ENCODE measurements at places on chromosomes 1 and 21. TPM values are rescaled to one million over a fixed set of nuclear protein-coding genes. Genes with fewer than 3 reads are reported as not detected.

GRCh38 chr1:110196917-110197765 lies 13.0 kb upstream of the KCNC4 start:
- DNase-seq = peak; percentile 67

DNA sequence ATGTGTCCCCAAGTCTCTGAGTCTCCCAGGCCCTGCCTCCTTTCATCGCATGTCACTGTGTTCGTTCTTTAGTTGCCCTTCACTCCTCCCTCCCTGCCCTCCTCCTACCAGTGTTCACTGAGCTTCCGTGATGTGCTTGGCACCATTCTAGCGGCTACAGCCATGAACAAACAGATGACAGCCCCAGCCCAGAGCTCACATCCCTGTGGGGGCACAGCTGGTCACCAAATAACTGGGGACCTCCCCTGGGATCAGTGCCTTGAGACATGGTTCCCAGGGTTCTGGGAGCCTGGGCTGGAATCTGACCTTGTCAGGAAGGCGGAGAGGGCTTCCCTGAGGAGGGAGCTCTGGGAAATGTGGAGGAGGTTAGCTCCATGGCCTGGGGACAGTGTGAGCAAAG lies 320.7 kb downstream of the PTPRU start:
- no peak for DNase-seq

PCBP3 gene
- 20.2 TPM for total RNA-seq

- no peak for DNase-seq
Observed at GRCh38 chr1:163397451-163398200, 75.9 kb downstream of the NUF2 start.

DNA sequence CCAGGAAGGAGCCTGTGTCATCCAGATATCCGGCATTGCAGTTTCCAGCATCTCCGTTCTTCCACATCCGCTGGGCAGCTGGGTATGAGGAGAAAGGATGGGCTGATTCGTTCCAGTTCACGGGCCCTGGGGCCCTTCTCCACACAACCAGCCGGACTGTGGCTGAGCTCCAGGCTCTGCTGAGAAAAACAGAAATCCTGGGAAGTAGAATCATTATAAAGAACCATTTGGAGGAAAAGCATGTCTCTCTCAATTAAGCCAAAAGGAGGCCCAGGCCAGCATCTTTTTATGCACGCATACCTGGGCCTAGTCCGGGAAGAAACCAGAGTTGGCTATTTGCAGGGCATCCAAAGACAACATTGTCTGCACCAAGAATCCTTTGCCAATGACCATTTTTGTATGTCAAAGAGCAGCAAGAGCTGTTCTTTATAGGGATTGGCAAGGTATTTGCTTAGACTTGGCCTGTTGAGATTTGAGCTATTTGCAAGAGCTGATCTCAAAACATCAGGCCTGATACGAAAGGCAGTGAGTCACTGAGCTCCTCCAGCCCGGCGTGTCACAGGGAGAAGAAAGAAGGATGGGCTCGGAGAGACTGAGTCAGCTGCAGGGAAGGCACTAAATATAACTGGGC lies 84.9 kb upstream of the ARHGEF16 start:
- no peak for DNase-seq

DNA sequence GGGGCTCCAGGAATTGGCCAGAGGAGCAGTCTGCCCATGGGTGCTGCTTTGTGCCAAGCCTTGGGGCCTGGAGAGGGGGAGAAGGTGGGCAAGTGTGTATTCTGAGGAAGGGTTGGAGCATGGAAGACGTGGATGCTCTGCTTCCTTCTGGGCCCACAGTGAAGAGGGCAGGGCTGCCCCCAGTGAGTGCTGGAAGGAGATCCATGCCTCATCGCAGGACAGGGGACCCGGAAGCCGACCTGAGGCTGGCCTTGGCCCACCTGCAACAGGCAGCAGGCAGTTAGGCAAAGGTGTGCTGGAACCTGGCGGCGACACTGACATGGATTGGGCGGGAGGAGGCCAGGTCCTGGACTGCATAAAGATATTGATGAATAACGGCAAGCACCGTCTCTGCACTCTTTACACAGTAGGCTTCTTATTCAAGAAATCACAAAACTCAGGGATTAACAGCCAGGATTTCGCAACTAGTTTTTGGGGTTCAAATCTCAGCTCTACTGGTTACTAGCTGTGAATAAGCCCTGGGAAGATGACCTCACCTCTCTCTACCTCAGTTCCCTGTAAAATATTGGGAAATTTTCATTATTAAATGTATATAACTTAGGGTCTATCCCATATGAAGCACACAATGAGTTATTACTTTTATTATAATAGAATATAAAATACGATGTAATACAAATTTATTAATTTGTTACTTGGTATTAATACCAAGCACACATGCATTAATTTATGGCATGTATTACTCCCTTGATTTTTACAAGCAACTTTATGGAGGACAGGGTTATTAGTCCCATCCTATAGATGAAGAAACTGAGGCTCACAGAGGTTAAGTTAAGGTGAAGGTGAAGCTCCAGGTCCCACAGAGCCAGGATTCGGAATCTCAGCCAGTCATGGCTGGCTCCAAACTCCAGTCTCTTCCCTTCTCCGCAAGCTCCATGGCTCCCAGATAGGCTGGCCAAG lies 62.3 kb downstream of the DHRS3 start:
- DNase-seq = no peak

- no peak for DNase-seq
Observed at GRCh38 chr1:183027791-183028190, 4.6 kb downstream of the LAMC1 start.

NRAS gene
- 73.6 TPM for total RNA-seq

ZNF683 gene
- 0.25 TPM for total RNA-seq

- no peak for DNase-seq
Observed at GRCh38 chr1:47931395-47931794, 65.8 kb downstream of the TRABD2B start.

DNA sequence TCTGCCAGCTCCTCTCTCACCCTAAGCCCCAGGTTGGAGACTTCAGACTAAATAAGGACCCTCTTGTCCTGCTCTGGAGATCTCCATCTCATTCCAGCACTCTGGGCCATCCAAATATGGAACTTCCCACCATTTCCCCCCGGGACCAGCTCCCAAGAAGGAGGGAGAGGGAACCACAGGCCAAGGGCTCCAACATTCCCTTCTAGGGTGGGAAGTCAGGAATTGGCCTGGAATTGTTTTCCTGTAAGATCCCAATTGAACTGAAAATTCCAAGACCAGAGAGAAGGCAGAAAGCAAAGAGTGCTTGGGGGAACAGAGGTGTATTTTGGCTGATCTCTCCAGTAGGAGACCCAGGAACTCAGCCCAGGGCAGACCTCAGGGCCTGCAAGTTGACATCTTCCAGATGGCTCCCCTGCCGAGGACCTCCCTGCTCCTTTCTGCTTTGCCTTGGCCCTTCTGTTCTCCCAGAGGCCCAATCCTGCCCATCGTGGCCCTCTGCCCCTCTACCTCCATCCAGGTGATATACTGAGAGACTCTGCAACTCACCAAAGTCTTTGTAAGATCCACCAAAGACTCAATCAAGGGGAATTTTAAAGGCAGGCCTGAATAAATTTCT lies 14.9 kb downstream of the CSRP1 start:
- DNase-seq = no peak

- peak; percentile 45 for DNase-seq
Observed at GRCh38 chr1:22143065-22144033, at the start of gene WNT4. TSS of gene WNT4 (minus strand) at chr1:22143097. CDS start at chr1:22142922, 175 bp downstream.

LINGO4 gene
- 0.19 TPM for total RNA-seq

DNA sequence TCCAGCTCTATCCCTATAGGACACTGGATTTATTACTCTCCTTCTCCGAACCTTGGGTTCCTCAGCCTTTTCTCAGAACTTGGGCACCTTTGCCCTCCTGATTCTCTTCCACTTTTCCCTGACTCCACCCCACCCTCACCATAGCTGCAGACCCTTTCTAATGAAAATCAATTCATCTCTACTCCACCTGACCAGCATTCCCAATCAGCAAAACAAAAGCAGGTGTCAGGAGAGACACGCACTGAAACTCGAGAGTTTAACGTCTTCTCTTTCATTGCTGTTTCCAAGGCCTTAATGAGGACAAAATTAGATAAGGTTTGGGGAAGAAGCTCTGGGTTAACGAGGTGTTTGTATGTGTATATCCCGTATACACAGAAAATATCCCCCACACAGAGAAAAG lies 208.8 kb downstream of the PLPP3 start:
- DNase-seq = no peak

CFAP74 gene
- total RNA-seq = not detected

All from activated T-cell treated with anti-CD3 and anti-CD28 coated beads, Interleukin-2, amount 50 U/mL, for 72 hours (primary cell).